A549 (cell line): ENCODE measurements at places on chromosomes 12 and 14. TPM values are rescaled to one million over a fixed set of nuclear protein-coding genes. Genes with fewer than 3 reads are reported as not detected.
A peak's percentile ranks its signal among the peaks of the same experiment; 100 is the strongest.

The IFNG-AS1 gene
- not detected in 3 replicates for polyA plus RNA-seq

- DNase-seq: no peak
These were observed 117.2 kb downstream of the LRRK2 start for GRCh38 chr12:40342010-40342409.

- peak; percentile 15 for DNase-seq
These were observed 113.2 kb upstream of the FLRT2 start for GRCh38 chr14:85416771-85417170.

DNA sequence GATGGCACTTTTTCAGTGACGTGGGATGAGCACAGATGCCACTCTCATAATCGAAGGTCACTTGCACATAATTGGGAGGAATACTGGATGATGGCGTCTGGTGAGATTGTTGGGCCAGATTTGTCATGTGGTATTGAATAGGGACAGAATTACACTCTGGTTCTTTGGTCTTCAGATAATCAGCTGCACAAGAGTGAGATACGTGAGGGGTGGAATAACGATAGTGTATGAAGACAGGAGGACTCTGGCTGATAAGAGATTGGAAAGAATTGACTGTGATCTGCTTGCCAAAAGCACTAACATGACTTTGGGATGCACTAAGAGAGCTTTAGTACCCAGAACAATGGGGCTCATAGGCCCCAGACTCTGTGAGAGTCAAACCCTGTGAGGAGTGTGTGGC, 7.0 kb upstream of the RABGGTA start:
- DNase-seq: no peak

The PPFIA2 gene
- not detected in 3 replicates for polyA plus RNA-seq

DNA sequence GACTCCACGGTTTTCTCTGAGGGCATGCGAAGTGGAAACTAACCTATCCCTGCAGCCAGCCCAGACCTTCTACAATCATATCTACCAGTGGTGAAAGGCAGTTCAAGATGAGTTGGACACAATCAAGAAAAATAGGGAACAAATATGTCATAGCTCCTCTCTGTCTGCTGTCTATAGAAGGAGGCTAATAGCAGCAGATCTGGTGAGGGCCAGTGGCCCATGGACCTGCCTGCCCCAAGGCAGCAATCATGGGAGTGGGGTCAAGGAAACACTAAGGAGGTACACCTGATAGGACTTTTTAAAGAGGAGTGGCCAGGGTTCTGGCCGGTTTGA, 149.5 kb downstream of the PRKCH start:
- DNase-seq: no peak

GRCh38 chr12:109697270-109697553, 16.4 kb upstream of the FAM222A start:
- no peak for DNase-seq

The CGRRF1 gene
- 15.4 to 18.2 TPM (median 15.8 TPM) in 3 replicates for polyA plus RNA-seq

- no peak for DNase-seq
These were observed 113.4 kb upstream of the PELI2 start for GRCh38 chr14:56004786-56005185.

DNA sequence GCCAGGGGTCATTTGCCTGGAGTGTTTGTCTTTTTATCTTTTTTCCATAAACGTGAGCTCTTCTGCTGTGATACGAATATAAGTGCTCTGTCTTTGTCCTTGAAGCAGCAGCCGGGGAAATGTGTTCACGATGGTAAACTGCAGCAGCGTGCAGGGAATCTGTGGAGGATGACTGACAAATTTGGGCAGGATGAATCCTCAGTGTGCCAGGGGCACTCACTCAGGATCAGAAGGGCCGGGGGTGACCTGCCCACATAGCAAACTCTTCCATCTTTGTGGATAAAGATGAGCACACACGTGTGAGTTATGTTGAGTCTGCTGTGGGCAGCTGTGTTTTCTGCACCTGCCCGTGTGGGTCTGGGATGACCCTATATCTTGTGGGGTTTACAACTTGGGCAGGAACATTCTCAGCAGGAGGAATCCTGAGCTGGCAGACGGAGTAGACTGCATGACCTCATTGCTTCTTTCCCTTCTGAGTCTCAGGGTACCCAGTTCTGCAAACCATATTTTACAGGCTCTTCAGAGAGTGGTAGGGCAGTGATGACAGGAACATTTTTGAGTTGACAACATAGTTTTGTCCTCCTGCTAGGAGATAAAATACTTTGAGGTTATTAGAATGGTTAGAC, 711 bp downstream of the ANO4 start:
- no peak for DNase-seq

The SYCP3 gene
- polyA plus RNA-seq: 0.12 to 0.27 TPM (median 0.22 TPM) in 3 replicates

- DNase-seq: no peak
These were observed 616.5 kb downstream of the TRHDE start for GRCh38 chr12:72888693-72889092.

GRCh38 chr12:111840807-111841206, 1.2 kb upstream of the MAPKAPK5 start:
- DNase-seq: no peak

The OASL gene
- polyA plus RNA-seq: 0.64 to 0.94 TPM (median 0.90 TPM) in 3 replicates

The SPIC gene
- not detected in 3 replicates for polyA plus RNA-seq

The KIAA0586 gene
- 10.6 to 12.5 TPM (median 10.8 TPM) in 3 replicates for polyA plus RNA-seq

The ZBTB1 gene
- polyA plus RNA-seq: 31.3 to 38.4 TPM (median 33.8 TPM) in 3 replicates

DNA sequence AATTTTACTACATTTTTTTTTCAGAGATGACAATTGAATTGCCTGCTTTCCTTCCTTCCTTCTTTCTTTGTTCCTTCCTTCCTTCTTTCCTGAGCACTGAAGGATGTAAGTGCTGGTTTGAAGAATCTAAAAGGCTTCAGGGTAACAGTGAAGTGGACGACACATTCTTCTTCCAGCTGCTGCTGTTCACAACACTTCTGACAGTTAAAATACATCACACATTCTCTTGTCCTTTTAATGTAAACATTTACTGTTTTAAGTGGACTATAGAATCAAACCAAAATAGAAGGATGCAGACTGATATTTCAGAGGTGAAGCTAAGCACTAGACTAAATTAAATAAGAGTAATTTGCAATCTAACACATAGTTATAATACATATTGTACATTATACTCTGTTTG, 151.5 kb downstream of the MSRB3 start:
- DNase-seq: no peak

DNA sequence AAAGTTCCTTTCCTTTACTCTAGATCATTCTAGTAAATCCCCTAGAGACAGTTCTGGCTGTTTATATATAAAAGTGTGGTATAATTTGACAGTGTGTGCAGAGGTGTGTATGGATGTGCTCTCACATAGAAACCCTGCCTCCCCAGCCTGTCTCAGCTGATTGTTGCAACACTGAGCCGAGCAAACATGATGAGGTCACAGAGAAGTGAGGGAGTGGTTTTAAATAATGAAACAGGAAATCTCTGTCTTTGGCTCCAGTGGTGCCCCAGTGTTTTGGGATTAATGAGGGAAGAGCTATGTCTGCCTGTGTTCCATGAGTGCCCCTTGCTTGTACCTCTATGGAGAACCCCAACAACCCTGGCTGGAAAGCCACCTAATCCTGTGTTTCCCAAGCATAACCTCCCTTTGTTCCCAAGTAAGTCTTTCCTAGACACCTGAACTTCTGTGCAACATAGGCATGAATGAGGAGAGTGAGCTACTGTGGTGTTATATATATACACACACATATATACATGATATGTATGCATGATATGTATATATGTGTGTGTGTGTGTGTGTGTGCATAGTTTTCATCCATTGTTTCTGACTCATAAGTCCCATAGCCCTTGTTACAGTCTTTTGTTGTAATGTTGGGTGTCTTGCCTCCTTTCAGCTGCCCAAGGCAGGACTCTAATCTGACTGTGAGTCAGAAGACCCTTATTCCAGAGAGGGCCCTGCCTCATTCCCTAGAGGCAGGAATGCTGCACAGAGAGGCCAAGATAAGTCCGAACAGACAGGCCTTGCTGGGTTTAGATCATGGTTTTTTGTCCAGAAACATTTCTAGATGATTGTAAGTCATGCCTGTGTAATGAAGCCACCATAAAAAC, 18.0 kb downstream of the TRAF3 start:
- DNase-seq: peak; percentile 86

The CD9 gene
- 109 to 122 TPM (median 116 TPM) in 3 replicates for polyA plus RNA-seq

DNA sequence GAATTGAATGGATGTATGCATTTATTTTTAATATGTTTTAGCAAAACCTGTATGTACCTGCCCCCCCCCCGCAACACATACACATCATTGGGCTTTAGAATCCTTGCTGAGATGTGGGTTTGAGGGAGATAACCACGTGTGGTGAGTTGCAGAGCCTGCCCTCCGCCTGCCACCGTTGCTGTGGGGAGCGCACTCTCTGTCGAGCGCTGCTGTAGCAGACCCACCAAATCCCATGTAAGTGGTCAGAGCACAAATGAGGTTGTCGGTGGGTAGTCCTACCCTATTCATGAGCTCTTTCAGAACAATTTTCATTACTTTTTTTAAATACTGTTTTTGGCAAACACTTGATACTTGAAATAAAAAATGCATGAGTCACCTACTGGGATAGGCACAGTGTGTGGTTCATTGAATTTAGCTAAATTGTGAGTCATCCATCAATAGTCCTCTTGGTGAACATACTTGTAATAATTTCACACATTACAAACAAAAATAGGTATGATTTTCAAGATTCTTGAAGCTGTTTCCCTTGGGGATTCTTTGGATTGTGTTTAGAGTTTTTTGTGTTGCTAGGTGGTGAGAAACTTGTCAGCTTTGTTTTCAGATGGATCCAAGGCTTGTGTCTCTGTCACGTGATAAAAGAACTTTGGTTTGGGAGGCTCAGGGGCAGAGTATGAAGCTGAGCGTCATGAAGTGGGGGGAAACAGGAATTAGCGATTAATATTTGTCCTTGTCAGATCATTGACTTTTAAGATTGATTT, 107.6 kb downstream of the PTCSC3 start:
- no peak for DNase-seq

The KRT5 gene
- 0.08 to 0.25 TPM in 2 of 3 replicates, not detected in the other for polyA plus RNA-seq

- DNase-seq: no peak
These were observed 115.4 kb downstream of the KIF21A start for GRCh38 chr12:39327510-39327909.

DNA sequence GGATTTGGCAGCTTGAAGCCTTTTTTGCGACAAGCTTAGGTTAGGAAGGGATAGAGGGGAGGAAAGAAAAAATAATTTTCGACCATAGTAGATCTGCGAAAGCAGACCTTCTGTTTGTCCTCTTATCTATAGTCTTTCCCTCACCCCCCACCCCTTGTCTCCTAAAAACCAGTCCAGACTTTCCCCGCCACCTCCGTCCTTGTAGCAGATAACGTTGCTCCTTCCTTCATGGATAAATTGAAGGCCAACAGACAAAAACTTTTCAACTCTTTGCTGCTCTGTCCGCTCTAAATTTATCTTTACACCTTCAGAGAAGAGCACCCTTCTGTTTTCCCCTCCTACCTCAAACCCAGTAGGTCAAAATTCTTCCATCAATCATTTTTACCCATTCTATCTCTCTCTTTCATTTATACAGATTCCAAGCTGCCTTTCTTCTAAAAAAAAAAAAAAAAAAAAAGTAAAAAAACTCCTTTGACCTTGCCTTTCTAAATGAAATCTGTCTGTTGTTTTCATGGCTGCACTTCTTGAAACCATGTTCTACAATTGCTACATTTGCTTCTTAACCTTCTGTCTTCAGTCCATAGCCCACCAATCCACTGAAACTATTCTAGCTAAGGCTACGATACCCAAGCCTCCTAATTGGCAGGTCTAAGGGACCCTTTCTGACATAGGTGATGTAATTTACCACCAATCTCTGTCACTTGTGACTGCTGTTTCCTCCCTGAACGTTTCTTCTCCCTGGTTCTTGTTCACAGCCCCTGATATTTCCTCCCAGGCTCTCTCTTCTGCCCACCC, 11.1 kb upstream of the NEMF start:
- DNase-seq: no peak

- DNase-seq: no peak
These were observed 45.5 kb downstream of the ATF7IP start for GRCh38 chr12:14410841-14411569.

- DNase-seq: no peak
These were observed at the start of gene MYL2 for GRCh38 chr12:110920324-110920910. MYL2 (minus strand) TSS chr12:110920579; CDS start chr12:110920529, 50 bp downstream.

- DNase-seq: no peak
These were observed 12.3 kb upstream of the KRT73 start for GRCh38 chr12:52630599-52631200.

GRCh38 chr12:124497039-124497438, 70.4 kb downstream of the NCOR2 start:
- DNase-seq: no peak

The MYBPC1 gene
- not detected in 3 replicates for polyA plus RNA-seq

DNA sequence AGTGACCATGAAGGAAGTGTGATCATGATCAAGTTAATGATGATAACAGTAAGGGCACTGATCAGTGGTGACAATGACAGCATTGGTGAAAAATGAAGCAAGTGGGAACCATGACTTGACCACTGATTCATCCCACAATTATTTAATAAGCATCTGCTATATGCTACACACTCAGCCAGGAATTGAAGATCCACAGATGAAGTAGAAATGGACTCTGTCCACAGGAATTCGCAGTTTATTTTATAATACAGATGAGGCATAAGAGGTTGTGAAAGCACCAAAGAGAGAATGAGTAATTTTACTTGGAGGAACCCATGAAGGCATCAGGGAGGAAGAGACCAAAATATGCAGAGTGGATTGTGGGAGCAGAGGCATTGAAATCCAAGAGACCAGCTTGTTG, 33.8 kb upstream of the SMUG1 start:
- DNase-seq: no peak

The TSPAN19 gene
- 0.12 to 0.13 TPM in 2 of 3 replicates, not detected in the other for polyA plus RNA-seq
